Fibroblast of skin of left quadriceps (primary cell): ENCODE measurements at places on chromosomes 5 and 9.
A peak's percentile ranks its signal among the peaks of the same experiment; 100 is the strongest.

- DNase-seq: no peak
Observed at GRCh38 chr9:4559261-4560182, 69.3 kb downstream of the SLC1A1 start.

DNA sequence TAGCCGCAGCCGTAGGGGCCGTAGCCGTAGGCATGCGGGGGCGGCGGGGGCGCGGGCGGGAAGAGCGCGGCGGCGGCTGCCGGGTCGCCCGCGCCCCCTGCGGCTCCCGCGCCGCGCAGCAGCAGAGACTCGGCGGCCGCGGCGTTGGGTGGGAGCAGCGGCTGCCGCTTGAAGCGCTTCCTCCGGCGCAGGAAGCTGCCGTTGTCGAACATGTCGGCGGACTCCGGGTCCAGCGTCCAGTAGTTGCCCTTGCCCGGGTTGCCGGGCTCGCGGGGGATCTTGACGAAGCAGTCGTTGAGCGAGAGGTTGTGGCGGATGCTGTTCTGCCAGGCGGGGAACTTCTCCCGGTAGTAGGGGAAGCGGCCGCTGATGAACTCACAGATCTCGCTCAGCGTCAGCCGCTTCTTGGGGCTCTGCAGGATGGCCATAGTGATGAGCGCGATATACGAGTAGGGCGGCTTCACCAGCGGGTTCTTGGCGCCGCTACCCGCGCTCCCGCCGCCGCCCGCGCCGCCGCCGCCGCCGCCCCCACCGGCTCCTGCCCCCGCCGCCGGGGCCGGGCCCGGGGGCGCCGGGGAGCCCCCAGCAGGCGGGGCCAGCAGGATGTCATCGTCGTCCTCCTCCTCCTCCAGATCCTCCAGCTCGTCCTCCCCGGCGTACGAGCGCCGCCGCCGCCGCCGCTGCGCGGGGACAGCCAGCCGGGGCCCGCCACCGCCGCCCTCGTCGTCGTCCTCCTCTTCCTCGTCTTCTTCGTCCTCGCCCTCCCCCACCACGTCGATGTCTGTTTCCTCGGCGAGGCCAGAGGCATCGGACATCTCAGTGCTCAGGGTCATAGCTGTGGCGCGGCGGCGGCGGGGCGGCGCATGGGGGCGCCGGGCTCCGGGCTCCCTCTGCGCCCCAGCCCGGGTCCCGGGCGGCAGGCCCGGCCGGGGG lies 781 bp downstream of the FOXD1 start:
- DNase-seq: no peak

DNA sequence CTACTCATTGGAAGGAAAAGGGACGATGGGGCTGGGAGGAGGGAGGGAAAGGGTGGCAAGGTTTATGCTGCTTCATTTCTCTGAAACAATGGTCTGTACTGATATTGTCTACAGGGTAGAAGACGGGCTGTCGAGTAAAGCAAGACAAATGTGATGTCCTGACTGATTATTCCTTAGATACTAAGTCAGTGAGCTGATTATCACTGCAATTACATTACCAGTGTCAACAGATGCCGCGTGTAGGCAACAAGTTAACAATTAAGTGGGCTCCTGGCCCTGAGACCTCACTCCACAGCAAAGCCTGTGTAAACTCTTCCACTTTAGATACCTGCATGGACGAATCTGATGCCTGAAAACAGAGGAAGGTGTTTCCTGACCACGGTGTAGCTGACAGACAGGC lies 602.8 kb downstream of the IRX1 start:
- DNase-seq: no peak

DNA sequence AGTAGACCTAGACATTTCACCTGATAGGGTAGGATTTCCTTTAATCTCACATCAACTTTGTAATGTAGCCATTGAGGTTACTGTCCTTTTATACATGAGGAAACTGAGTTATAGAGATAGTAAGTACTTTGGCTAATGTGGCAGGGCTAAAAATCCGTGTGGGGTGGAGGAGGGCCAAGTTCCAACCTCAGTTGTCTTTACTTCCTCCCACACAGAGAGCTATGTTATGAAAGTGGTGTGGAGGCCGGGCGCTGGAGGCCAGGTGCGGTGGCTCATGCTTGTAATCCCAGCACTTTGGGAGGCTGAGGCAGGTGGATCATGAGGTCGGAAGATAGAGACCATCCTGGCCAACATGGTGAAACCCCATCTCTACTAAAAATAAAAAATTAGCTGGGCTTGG lies 173.3 kb downstream of the PALM2AKAP2 start:
- no peak for DNase-seq

GRCh38 chr5:143234162-143234842 lies 169.2 kb downstream of the NR3C1 start:
- DNase-seq: no peak

DNA sequence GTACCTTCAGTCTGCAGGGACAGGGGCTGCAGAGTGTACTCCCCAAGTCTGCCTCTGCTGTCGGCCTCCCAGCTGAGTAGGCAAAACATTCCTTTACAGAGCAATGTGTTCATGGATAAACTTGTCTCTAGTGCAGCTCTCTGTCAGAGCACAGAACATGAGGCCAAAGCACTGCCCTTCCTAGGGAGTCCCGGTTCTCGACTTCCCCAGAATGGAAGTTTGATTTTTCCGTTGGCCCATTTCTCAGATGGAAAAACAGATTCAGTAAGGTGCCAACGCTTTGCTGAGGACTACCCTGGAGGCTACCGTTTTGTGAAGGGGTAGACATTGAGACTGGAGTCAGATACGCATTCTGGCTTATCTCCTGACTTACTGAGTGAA lies 422 bp upstream of the TRIM32 start:
- no peak for DNase-seq

- DNase-seq: no peak
Observed at GRCh38 chr5:175778951-175779503, 92.4 kb upstream of the CPLX2 start.

DNA sequence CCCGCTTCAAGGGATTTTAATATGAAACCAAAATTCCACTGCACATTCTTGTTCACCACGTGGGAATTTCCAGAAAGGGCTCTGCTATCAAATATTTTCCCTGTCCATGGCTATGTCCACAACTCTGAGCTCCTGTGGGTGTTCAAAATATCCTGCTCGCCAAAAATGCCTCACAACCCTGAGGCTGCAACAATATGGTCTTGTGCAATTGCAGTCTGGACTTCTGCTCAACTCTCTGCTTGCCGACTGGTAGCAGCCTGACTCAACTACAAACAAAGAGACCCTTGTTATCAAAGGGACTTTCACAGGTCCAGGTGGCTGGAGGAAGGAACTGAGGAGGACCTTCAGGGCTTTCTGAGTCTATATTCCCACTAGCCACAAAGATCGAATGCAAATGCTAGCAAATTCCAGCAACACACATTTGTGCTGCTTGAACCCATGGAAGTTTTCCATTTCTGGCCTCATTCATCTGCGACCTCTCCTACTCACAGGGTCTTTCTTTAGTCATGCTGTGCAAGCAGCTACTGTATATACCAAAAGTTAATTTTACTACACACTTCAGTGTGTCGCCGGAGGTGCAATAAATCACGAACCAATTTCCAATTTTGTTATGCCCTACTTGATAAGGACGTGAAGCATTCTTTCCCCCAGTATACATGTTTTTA lies 169.2 kb upstream of the SLC30A5 start:
- peak; percentile 51 for DNase-seq

- DNase-seq: peak; percentile 64
Observed at GRCh38 chr5:91281401-91281800, 101.7 kb downstream of the ARRDC3 start.

DNA sequence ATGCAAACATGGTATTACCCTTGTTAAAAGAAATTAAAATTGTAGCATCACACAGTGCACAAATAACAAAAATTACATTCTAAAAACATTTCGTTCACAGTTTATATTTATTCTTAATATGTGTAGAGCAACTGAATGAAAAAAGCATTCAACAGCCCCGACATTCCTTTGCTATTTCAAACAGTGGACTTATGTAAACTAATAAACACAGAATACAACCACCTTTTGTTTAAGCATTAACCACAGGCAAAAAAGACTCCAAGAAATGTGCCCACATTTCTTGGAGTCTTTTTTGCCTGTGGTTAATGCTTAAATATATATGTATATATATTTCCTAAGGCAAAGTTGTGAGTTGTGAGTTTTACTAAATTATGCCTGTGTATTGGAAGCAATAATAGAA lies 532.5 kb upstream of the DAP start:
- no peak for DNase-seq

GRCh38 chr5:96861076-96861475 lies 15.2 kb upstream of the ERAP2 start:
- DNase-seq: no peak

DNA sequence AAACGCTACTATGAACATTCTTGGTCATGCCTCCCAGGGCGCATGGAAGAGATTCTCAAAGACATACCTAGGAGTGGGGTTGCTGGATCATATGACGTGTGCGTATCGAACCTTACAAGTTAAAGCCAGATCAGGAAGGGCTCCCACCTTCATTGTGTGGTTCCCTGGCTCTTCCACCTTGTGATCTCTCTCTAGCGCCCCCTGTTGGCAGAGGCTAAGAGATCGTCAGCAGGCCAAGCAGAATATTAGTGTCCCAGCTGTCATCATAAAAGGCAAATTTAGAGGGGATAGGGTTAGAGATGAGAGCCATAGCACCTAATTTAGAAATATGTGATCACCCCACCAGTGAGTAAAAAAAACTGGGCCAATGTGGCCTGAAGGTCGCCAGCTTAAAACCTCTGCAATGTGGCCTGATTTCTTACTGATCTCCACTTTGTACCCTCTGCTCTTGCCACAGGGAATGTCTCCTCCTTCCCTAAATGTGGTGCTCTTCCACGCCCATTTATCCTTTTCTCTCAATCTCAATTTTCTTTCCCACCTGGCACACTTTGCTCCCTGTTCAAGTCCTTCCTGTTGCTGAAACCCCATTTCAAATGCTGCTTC lies 91.7 kb upstream of the SHB start:
- DNase-seq: peak; percentile 20

- DNase-seq: no peak
Observed at GRCh38 chr5:175544108-175544511, 65.8 kb downstream of the SFXN1 start.

GRCh38 chr5:127608077-127608660 lies 40.7 kb upstream of the CTXN3 start:
- DNase-seq: no peak

- DNase-seq: no peak
Observed at GRCh38 chr5:67249590-67249895, 52.9 kb upstream of the CD180 start.

- no peak for DNase-seq
Observed at GRCh38 chr5:6069496-6070185, 308.7 kb downstream of the MED10 start.

- DNase-seq: no peak
Observed at GRCh38 chr5:56520986-56521730, 288.0 kb upstream of the ANKRD55 start.
